Neural progenitor cell (in vitro differentiated cells): ENCODE measurements at places on chromosomes 3 and 15.

DNA sequence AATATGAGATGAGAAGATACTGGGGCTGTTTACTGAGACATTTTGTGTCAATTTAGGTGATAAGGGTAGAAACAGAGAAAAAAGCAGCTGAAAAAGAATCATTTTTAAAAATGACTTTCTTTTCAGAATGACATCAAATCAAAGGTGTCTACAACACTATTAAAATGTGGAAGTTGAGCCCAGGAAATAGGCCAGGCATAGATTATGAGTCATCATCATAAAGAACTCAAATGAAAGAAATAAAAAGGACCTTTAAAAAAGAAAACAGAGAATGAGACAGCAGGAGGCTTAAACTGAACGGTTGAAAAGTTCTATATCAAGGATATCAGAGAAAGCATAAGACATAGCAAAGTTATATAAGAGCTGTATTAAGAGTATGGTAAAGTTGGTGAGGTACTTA lies 442.5 kb downstream of the CNTN6 start:
- DNase-seq = no peak

- DNase-seq = no peak
Measured at GRCh38 chr3:123476967-123477750, 28.3 kb upstream of the ADCY5 start.

GRCh38 chr3:35745802-35746484 lies 106.6 kb downstream of the ARPP21 start:
- DNase-seq = no peak

- DNase-seq = peak; percentile 82
Measured at GRCh38 chr3:17412950-17413530, 329.4 kb downstream of the TBC1D5 start.

DNA sequence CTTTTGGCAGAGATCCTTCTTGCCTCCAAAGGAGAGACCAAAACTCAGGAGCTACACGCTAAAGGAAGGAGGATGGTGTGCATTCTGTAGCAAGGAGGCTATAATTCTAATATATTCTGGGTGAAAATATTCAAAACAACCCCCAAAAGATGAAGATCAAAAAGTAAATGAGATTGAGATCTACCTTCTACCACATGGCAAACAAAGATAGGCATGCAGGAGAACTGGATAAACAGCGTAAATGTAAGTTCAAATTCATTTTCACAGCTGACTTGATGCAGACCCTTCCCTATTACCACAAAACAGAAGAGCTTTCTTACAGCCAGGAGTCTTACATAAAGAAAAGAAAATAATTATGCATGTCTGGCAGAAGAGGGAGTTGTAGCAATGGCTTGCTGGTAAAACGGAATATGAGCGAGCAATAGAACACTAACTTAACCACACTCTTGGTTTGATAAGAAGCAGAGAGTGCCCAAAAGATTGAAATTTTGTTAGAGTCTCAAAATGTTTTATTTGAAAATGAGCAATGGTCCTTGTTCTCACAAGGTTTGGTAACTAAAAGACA lies 272.7 kb downstream of the MECOM start:
- no peak for DNase-seq

DNA sequence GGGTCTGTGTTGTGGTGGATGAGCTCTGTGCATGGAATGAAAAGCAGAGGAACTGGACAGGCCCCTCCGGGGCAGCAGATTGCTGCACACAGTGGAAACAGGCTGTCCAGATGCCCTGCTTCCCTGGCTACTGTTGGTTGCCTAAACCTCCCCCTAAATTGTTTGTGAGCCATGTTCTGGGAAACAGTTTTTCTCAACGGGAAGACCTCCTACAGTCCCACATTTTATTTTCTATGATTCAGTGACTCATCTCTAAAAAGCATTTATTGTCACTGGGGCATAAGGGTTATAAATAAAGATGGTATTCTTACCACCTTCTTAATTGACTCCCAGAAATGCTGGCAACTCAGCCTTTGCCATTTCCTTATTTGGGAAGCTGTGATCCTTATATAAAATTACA lies 20.3 kb upstream of the PTPN9 start:
- DNase-seq = no peak

GRCh38 chr15:70179309-70179892 lies 81.7 kb upstream of the TLE3 start:
- no peak for DNase-seq

DNA sequence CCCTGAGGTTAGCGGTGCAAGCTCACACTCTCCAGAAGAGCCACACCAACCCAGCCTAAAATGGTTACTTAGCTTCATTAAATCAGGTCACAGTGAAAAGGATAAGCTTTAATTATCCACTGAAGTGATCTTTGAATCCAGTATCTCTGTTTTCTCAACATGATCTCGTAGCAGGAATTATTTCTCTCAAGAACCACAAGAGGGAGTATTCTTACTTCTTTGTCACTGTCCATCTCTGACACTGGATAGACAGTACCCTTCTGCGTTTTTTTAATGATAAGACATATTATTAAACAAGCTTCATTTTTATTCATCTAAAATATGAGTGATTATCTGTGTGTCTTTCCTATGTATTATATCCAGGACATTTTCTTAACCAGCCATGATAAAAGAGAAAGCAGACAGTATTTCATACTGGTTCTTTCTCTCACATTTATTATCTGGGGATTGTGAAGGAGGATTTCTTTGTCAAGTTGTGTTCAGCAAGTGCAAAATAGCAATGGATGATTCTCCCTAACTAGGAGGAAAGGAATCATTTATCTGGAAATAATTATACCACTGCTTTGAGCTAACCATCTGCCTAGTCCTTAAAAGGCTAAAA lies 105.4 kb upstream of the CCDC54 start:
- peak; percentile 36 for DNase-seq

GRCh38 chr15:74272812-74273211 lies 36.7 kb downstream of the CCDC33 start:
- DNase-seq = no peak

DNA sequence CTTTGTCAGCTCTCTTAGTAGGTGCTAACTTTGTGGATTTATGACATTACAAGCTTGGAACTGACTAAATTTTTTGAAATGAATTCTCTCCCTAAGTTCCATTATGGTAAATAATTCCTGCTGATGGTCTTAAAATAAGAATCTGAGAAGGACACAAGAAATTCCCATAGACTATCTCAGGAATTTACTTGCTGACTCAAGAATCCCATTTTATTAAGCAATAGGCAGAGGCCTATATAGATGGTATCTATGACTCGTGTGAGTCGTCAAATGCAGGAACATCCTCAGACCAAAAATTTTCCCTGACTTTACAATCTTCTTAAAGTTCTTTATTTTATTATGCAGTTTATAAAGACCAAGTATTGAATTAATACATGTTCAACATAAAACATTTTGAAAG lies 30.7 kb upstream of the CBLB start:
- DNase-seq = no peak

GRCh38 chr15:90705212-90705611 lies 11.9 kb upstream of the BLM start:
- DNase-seq = no peak

DNA sequence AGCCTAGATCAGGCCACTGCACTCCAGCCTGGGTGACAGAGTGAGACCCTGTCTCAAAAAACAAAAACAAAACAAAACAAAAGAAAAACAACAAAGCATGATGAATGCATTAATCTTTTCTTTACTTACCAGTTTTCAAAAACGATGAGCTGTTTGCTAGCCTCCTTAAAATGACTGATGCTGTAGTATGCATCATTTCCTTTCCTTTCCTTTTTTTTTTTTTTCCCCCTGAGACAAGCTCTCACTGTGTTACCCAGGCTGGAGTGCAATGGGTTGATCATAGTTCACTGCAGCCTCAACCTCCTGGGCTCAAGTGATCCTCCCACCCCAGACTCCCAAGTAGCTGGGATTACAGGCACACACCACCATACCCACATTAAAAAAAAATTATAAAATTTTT lies 202.0 kb downstream of the ADAMTSL3 start:
- DNase-seq = no peak

DNA sequence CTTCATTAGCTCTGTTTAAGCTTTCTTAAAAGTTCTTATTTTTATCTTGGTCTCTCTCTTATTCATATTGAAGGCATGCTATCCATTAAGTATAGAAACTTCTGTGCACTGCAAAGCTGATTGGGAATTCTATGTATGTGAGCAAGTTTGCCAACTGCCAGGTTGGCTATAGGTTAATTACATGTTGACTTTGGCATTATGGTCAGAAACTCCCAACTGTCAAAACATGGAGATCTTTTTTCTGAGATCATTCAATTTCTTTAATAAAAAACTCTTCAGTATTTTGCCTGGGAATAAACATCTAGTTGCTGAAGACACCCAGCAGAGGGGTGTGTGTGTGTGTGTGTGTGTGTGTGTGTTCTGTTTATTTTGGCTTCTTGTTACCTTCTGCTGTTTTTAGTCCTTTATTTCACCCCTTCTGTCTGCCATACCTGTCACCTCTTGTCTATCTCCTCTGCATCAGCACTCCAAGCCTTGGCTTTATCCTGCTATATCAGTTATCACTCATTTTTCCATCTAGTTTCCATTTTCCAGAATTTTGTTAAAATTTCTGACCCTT lies 1.3 kb upstream of the ARL14 start:
- no peak for DNase-seq

GRCh38 chr3:94359996-94360395 lies 297.1 kb downstream of the NSUN3 start:
- DNase-seq = peak; percentile 29

DNA sequence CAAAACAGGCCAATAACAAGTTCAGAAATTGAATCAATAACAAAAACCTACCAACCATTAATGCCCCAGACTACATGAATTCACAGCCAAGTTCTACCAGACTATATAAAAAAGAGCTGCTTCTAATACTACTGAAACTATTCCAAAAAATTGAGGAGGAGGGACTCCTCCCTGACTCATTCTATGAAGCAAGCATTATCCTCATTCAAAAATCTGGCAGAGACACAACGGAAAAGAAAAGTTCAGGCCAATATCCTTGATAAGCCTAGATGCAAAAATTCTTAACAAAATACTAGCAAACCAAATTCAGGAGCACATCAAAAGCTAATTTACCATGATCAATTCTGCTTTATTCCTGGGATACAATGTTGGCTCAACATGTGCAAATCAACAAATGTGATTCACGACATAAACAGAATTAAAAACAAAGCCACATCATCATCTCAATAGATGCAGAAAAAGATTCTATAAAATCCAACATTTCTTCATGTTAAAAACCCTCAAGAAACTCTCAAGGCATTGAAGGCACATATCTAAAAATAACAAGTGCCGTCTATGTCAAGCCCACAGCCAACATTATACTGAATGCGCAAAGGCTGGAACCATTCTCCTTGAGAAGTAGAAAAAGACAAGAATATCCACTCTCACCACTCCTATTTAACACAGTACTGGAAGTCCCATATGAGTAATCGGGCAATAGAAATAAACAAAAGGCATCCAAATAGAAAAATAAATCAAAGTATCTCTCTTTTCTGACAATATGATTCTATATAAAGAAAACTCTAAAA lies 573.6 kb upstream of the GRM7 start:
- no peak for DNase-seq

DNA sequence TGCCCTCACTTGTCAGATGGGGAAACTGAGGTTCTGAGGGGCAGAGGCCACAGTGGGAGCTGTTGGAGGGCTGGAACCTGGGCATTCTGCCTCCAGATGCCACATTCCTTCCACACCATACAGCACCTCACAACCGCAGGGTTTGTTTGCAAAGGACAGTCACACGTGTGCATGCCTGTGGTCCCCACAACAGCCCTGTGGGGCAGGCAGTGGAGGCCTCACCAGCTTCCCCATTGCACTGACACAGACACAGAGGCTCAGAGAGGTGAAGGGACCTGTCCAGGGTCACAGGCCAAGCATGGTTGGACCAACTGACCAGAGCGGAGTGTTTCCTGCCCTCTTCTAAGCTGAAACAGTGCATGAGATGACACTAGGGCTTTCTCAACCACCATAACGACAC lies 75.2 kb upstream of the SEC13 start:
- no peak for DNase-seq

- no peak for DNase-seq
Measured at GRCh38 chr3:176978441-176978840, 218.8 kb downstream of the TBL1XR1 start.

- no peak for DNase-seq
Measured at GRCh38 chr3:83948771-83949170, 1010.0 kb upstream of the CADM2 start.

DNA sequence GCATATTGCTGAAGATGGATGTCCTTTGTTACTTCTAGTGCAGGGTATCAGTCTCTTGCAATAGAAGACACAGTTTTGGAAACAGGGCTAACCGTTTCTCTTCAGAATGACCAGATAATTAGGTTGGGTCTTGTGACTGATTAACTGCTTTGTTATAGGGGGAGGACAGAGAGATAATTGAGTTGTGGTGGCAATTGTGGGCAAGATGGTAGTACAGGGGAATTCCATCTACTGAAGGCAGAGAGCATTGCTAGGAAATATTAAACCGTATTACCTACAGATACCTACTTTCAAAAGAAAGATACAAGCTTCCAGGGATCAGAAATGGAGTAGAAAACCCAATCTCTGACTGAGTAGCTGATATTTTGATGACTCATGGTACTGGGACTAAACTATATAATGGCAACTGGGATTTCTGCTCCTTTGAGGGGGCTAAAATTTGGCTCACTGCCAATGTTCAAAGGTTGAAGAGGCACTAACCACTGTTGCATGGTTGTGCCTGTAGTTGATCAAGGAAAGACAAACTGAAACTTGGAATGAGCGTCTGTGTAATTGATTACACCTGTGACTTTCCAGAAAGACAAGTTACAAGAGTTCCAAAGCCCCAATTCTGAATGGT lies 4.2 kb downstream of the PRR23B start:
- DNase-seq = no peak

DNA sequence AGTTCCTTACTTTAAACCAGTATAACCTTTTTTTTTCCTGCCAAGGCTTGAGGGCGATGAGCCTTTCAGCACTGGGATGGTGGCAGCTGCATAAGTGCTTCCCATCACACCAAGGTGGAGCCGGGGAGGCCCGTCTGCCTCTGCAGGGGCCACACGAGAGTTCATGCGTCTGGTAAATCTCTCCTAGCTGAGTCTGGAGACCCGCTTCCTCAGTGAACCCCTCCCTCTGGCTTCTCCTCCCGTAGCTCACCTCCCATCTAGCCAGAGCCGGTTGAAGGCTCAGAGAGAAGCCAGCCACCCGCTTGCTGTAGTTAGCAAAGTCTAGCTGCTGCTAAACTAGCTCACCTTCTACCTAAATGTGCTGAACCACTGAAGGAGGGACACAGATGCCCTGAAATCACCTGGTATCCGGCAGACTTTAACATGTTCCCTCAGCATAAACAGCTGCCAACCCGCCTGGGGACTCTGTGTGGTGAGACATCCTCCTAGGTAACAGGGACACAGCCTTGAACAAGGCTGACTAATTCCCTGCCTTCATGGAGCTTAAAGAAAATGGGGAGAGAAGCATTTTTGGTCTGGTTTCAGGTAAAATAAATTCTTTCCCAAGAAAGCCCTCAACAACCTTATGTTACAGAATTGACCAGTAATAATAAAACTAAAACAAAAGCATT lies 42.9 kb downstream of the RLBP1 start:
- DNase-seq = no peak

DNA sequence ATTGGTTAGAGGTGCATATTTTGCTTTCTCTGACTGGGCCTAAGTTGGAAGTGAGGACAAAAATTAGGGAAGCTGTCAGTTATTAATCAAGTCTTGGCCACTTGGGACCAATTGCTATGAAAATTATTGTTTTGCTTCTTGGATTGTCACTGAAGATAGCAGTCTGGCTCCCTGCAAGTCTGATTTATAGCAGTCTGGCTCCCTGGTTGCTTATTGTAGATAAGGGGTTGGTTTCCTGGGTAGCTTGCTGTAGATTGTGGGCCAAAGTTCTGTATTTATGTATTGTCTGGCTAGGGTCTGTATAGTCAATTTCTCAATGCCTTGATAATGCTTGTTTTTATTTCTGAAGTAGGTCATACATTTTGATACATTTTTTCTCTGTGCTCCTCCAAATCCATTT lies 13.3 kb upstream of the DRD3 start:
- no peak for DNase-seq
